ENCODE measurements at places on chromosomes 2 and 18. TPM values are rescaled to one million over a fixed set of nuclear protein-coding genes. Genes with fewer than 3 reads are reported as not detected.

Gene SAG
- not detected for total RNA-seq

Gene ALK
- total RNA-seq = not detected

Gene FOXI3
- total RNA-seq = 0.17 TPM

Gene ZNF892
- total RNA-seq = 7.1 TPM

Gene ARHGAP15
- not detected for total RNA-seq

Gene CNTNAP5
- not detected for total RNA-seq

Gene GPR39
- 10.8 TPM for total RNA-seq

Gene LRRC30
- not detected for total RNA-seq

Gene RNF125
- 0.72 TPM for total RNA-seq

Gene KCNK3
- 5.1 TPM for total RNA-seq

Gene AMER3
- not detected for total RNA-seq

Gene NDUFS1
- total RNA-seq = 133 TPM

Gene REEP1
- total RNA-seq = 2.2 TPM

Measured in epithelial cell of proximal tubule (primary cell).